Adrenal gland (tissue), 19 donors: ENCODE measurements at places on chromosomes 3 and 15.

GRCh38 chr3:150055332-150055731 lies 84.6 kb upstream of the PFN2 start:
- no peaks in the 10 kb centered on the region for H3K36me3 ChIP-seq
- H3K27ac ChIP-seq: no peak overlapping the region
- H3K4me3 ChIP-seq: no peak overlapping the region
- no peaks in the 10 kb centered on the region for H3K4me1 ChIP-seq
- no peaks in the 10 kb centered on the region for H3K27me3 ChIP-seq
- DNase-seq: no peak

- H3K27ac ChIP-seq: no peak overlapping the region
- H3K4me1 ChIP-seq: no peaks in the 10 kb centered on the region
- no peak for DNase-seq
- no peaks in the 10 kb centered on the region for H3K27me3 ChIP-seq
- no peaks in the 10 kb centered on the region for H3K36me3 ChIP-seq
- H3K4me3 ChIP-seq: no peak overlapping the region
These were observed 497.0 kb upstream of the TBL1XR1 start for GRCh38 chr3:177694316-177694715.

DNA sequence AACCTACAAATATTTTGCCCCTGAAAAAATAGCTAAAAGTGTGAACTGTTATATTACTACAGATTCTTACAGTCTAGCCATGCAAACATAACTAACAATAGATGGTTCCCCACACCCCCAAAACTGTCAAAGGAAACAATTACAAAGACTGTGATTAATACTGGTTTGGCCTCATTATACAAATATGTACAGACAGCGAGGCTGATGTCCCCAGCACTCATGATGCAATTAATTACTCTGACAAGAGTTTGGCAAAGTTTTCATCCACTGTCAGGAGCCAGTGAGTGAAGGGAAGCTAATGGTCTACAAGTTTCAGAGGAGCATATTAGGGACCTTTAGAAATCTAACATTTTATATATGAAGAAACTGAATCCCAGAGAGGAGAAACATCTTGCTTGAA lies 61.0 kb downstream of the HMG20A start:
- H3K27me3 ChIP-seq: no peaks in the 10 kb centered on the region
- H3K4me1 ChIP-seq: peaks cover 27% of the 10 kb centered on the region

DNA sequence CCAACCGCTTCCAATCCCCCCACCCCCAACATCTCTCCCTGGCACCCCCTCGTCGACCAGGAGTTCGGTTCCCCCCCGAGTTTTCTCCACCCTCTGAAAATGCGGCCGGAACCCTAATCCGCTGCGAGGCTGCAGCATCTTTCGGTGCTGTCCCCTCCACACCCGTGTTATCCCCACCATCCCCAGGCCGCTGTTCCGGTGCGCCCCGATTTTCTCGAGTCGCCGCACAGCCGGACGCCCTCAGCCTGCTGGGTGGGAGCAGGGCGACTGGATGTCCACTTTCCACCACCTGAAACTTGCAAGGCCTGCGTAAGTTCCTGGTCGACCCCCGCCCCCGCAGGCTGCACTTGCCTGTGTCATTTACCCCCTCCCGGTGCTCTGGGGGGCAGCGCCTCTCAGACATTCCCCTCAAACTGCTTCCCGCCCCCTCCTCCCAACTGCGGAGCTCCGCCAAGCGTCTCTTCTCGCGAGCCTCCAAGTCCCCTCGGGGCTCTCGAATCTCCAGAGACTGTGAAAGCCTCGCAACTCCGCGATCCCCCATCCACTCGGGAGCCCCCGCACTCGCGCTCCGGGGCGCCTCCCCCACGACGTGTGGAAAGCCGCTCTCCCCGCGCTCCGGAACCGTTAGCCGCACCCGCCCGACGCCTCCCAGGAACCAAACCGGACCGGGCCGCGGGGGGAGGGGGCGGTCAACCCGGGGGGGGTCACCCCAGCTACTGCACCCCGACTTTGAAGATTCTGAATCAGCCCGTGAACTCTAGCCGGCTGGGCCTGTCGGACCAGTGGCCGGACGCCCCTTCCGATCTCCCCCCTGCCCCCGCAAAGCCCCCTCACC lies 566 bp downstream of the ETV5 start:
- H3K4me3 ChIP-seq: peak overlapping the region; percentile 79
- H3K27me3 ChIP-seq: no peaks in the 10 kb centered on the region
- no peaks in the 10 kb centered on the region for H3K36me3 ChIP-seq
- peak overlapping the region; percentile 92 for H3K27ac ChIP-seq

GRCh38 chr15:90221246-90221900 lies 12.4 kb downstream of the CIB1 start:
- no peaks in the 10 kb centered on the region for H3K27me3 ChIP-seq
- no peaks in the 10 kb centered on the region for H3K36me3 ChIP-seq
- DNase-seq: peak; percentile 91
- H3K4me3 ChIP-seq: no peak overlapping the region

- no peaks in the 10 kb centered on the region for H3K27me3 ChIP-seq
- H3K36me3 ChIP-seq: no peaks in the 10 kb centered on the region
- no peaks in the 10 kb centered on the region for H3K4me1 ChIP-seq
- H3K27ac ChIP-seq: no peak overlapping the region
These were observed 225.6 kb upstream of the CRBN start for GRCh38 chr3:3405131-3405530.

- H3K36me3 ChIP-seq: no peaks in the 10 kb centered on the region
- H3K4me1 ChIP-seq: no peaks in the 10 kb centered on the region
- H3K27ac ChIP-seq: no peak overlapping the region
- DNase-seq: no peak
- no peaks in the 10 kb centered on the region for H3K27me3 ChIP-seq
These were observed 38.8 kb downstream of the ADAM10 start for GRCh38 chr15:58710701-58711100.

DNA sequence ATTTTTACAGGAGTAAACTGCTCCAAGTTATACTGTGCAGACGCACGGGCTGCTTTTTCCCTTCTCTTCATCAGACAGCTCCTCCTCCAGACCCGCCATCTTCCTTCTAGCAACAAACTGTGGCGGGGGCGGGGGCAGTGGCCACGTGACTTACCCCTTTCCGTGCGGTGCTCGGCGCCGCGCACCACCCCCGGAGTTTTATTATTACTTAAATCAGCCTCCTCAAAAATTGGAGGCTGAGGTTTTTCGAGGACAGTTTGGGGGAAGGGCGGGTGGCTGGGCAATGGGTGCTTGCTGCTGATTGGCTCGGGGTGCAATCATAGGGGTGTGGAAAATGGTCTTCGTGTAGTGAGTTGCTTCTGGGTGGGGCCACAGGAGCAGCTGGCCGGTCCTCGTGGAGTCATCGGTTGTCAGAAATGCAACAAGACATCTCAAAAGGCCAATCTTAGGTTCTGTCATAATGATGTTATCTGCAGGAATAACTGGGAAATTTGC lies 77.1 kb upstream of the MFGE8 start:
- no peak overlapping the region for H3K27ac ChIP-seq
- H3K36me3 ChIP-seq: no peaks in the 10 kb centered on the region
- no peak for DNase-seq
- H3K4me1 ChIP-seq: no peaks in the 10 kb centered on the region

DNA sequence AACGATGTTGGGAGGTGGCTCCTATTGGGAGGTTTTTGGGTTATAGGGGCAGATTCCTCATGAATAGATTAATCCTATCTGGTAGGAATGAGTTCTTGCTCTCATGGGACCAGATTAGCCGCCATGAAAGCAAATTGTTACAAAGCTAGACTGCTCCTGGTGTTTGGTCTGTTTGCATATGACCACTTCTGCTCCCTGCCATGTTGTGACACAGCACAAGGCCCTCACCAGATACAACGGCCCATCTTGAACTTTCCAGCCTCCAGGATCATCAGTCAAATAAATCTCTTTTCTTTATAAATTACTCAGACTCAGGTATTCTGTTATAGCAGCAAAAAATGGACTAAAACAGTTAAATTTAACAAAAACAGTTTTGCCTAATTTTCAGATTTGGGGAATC lies 34.4 kb downstream of the TRIM42 start:
- DNase-seq: no peak
- H3K27ac ChIP-seq: no peak overlapping the region
- H3K4me3 ChIP-seq: no peak overlapping the region

- H3K27me3 ChIP-seq: no peaks in the 10 kb centered on the region
- peaks cover 30% of the 10 kb centered on the region for H3K4me1 ChIP-seq
- DNase-seq: no peak
- H3K27ac ChIP-seq: no peak overlapping the region
- no peak overlapping the region for H3K4me3 ChIP-seq
These were observed 51.0 kb upstream of the TJP1 start for GRCh38 chr15:29873264-29873663.

DNA sequence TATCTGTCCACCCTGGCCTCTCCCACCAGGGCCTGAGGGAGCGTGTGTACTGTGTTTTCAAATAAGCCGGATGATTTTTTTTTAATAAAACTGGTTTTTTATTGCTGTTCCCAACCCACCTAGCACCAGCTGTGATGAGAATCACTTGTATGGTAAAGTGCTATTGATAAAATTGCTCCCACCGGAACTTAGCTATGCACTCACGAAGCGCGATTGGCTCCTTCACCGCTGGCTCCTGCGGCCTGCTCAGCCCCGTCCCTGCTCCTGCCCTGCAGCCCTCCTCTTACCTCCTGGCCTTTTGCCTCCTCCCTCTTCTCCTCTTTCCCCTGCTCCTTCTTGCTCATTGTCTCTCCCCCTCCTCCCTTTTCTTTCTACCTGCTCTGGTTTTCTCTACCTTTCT lies 183.7 kb downstream of the TLE3 start:
- H3K4me1 ChIP-seq: no peaks in the 10 kb centered on the region
- H3K27me3 ChIP-seq: no peaks in the 10 kb centered on the region
- no peaks in the 10 kb centered on the region for H3K36me3 ChIP-seq
- no peak overlapping the region for H3K27ac ChIP-seq
- no peak overlapping the region for H3K4me3 ChIP-seq

GRCh38 chr3:111667170-111667569 lies 72.0 kb upstream of the ZBED2 start:
- no peaks in the 10 kb centered on the region for H3K4me1 ChIP-seq
- no peaks in the 10 kb centered on the region for H3K27me3 ChIP-seq
- no peak for DNase-seq
- no peak overlapping the region for H3K4me3 ChIP-seq
- no peak overlapping the region for H3K27ac ChIP-seq
- no peaks in the 10 kb centered on the region for H3K36me3 ChIP-seq
